ENCODE measurements at places on chromosomes 6 and 20.
A peak's percentile ranks its signal among the peaks of the same experiment; 100 is the strongest.

DNA sequence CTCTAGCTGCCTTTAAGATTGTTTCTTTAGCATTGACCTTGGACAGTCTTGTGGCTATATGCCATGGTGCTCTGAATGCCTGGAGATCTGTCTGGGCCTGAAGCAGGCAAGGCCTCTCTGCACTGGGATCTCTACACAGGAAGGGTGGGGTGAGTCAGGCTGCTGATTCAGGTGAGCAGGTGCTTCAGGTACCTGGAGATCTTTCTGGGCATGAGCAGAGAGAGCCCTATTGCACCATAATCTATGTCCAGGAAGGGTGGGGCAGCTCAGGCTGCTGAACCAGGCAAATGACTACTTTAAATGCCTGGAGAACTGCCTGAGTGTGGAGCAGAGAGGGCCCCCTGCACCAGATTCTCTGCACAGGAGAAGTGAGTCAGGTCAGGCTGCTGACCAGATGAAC, 94.5 kb downstream of the TPBG start:
- DNase-seq = no peak

GRCh38 chr20:11451793-11452291, 465.9 kb upstream of the BTBD3 start:
- no peak for DNase-seq

DNA sequence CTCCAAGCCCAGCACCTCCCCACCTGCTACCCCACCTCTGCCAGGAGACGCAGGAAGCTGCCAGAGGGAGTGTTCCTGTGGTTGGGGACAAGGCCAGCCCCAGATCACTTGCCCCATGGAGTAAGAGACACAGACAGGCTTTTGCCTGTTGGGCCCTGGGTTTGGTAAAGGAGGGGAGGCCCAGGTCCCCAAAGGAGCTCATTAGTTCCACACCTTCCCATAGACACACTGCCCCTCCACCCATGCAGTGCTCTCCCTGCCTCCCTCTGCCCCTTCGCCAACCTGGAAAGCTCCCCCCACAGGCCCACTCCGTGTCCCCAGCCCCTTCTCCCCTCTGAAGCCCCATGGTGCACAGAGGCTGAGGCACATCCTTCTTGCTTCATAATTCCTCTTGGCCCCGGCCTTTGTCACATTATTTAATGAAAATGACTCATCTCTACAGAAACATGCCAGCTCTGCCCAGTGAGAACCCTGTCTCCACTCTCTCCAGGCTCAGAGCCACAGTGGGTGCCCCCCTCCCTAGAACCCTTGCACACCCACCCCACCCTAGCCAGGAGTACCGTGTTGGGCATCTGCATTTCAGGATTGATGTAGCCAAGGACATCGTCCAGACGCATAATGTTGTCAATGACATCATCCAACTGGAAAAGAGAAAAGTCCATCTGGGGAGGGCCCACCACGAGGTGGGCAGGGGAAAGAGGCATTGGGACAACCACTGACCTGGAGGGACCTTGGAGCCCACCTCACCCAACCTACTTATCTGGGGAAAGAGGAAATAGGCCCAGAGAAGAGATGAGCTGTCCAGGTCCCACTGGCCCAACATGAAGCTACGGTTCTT, 46.0 kb downstream of the TFEB start:
- DNase-seq = peak; percentile 35

DNA sequence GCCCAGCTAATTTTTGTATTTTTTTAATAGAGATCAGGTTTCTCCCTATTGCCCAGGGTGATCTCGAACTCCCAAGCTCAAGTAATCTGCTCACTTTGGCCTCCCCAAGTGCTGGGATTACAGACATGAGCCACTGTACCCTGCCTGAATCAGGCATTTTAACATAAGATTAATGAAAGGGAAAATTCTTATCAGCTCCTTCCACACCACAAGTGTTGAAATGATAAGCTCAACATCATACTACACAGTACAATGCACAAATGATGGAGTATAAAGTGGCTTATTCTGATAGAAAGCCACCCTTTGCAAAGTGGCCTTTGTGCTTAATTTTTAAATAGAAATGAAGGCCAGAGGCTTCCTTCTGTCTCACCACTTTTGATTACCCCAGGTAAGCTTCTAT, 71.3 kb upstream of the MCHR2 start:
- no peak for DNase-seq
